ENCODE measurements at places on chromosomes 1 and 21. TPM values are rescaled to one million over a fixed set of nuclear protein-coding genes. Genes with fewer than 3 reads are reported as not detected.

- no peak for DNase-seq
Measured at GRCh38 chr1:215056584-215056983, 26.0 kb upstream of the KCNK2 start.

GRCh38 chr1:241800640-241801039 is 47.4 kb upstream of the EXO1 start:
- no peak for DNase-seq

DNA sequence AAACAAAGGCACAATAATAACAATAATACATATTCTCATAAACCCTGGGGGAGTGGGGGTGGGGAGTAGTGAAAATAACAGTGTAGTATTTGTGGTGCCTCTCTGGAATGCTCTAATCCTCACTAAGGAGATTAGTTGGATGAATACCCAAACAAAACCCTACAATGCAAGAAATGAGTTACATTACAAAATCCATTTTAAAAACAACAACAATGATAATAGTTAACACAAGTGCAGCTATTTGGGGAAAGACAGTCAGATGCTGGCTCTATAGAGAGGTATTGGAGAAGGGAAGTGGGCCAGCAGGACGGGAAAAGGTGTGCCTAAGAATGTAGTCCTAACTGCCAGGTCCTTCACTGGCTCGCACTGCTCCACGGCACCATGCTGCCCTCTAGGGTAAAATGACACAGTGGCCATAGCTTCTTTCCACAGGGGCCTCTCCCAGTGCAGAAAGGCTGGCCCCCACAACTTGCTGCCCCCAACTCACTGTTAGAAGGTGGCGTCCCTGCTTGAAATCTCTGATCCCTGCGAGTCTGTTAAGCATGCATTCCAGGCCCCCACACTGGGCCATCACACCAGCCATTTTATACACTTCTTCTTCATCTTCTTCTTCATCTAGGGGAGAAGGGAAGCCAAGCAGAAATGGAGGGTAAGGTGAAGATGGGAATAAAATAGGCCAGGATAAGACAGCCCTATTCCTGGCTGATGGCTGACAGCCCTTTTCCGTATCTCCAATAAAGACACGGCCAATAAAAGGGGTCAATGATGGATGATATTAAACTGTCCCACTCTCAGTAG is 113.8 kb downstream of the UBR4 start:
- peak; percentile 10 for DNase-seq

Gene SPRR2A
- not detected for total RNA-seq

Gene RGS16
- total RNA-seq: 1.6 TPM
